Left lung (tissue), 14 donors: ENCODE measurements at places on chromosomes 2 and 18. TPM values are rescaled to one million over a fixed set of nuclear protein-coding genes. Genes with fewer than 3 reads are reported as not detected.

DNA sequence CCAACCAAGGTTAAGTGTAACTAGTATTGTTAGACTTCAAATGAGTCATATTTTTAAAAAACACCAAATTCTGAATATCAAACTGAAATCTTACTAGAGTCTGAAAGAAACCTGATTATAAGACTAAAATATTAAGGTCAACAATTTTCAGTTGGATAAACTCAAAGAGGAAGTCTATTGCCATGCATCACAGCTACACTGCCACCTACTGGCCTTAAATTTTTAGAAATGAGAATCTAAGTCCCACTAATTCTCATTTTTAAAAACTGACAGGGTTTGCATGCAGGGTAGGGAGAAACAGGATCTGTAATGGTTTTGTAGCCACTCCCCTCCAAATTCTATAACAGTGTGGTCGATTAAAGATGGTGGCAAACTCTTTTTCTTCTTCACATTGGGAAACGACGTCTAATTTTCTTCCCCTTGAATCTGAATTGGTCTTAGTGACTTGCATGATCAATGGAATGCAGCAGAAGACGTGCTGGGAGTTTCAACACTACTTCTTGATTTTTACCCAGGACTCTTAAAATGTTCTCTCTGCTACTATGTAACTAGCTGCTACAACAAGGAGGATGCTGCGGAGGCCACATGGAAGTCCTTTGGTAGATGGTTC lies 176.1 kb upstream of the SESTD1 start:
- no peak for DNase-seq

DNA sequence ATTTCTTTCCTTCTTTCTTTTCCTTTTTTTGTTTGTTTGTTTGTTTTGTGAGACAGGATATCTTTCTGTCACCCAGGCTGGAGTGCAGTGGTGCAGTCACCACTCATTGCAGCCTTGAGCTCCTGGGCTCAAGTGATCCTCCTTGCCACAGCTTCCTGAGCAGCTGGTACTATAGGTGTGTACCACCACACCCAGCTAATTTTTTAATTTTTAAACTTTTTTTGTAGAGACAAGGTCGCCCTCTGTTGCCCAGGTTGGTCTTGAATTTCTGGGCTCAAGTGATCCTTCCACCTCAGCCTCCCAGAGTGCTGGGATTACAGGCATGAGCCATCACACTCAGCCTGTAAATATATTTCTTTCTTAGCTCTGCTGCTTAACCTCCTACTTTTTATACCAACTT lies 83.4 kb upstream of the CYP20A1 start:
- DNase-seq = no peak

DNA sequence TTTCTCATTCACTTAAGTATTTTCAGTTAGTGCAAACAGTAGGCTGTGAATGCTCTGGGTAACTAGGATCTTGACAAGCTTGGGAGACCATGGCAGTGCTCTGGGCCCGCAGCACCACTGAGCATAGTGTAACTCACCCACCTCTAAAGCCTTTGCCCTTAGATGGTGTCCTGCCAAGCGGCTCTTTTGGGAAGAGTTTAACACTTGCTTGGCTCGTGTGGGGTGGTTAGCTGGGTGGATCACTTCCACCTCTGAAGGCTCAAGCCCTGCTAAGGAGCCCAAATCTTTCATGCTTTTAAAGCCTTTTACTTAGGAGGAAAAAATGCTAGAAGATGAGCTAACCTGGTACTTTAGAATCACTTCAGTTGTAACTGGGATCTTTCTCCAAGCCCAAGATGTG lies 33.9 kb downstream of the PTPN18 start:
- no peak for DNase-seq

DNA sequence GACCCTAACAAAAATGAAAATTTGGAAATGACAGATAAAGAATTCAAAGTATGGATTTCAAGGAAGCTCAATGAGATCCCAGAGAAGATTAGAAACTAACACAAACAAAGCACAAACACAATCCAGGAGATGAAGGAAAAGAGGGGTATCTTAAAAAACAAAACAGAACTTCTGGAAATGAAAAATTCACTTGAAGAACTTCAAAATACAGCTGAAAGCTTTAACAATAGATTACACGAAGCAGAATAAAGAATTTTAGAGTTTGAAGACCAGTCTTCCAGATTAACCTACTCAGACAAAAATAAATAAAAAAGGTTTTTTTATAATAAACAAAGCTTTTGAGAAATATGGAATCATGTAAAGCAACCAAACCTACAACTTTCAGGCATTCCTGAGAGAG lies 671.8 kb upstream of the SLC39A10 start:
- DNase-seq = no peak

DNA sequence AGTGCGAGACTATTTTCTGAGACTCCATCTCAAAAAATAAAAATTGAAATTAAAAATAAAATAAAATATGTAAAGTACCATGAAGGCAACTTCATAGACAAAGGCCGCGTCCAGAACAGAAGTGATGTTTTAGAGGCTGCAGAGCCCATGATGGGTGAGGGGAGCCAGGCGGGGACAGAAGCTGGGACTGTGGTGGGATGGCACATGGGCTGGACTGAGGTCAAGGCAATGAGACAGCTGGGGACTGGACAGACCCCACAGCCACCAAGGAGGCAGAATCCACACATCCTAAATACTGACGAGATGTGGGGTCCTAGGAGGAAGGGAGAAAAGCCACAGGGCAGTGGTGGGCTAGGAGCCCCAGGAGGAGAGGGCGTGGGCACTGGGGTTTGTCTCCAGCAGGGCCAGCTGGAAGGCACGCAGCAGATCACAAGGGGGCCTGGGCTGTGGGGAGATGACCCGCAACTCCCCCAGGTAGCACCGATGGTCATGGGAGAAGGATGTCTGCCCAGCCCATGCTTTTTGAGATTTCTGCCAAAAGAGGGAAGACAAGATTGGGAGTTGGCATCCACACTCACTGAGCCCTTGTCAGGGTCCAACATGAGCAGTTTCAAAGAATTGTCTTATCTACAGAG lies 74.3 kb downstream of the KCNF1 start:
- no peak for DNase-seq

DNA sequence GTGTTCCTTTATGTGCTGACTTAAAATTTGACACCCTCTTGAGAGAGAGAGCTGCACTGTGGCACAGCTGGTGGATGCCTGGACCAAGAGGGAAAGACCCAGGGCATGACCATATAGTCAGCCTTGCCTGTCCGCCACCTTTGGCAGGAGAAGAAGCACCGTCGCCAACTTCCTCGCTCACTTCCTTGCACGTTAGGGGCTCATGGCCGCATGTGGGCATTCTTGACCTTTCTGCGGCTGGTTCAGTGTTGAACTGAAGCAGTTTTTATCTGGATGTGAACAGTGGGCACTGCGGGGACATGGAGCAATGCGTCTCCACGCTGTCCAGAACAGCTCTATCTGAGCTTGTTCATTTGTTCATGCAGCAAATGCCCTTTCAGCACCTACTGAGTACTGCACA lies 66.9 kb downstream of the TRAPPC12 start:
- DNase-seq = no peak

DNA sequence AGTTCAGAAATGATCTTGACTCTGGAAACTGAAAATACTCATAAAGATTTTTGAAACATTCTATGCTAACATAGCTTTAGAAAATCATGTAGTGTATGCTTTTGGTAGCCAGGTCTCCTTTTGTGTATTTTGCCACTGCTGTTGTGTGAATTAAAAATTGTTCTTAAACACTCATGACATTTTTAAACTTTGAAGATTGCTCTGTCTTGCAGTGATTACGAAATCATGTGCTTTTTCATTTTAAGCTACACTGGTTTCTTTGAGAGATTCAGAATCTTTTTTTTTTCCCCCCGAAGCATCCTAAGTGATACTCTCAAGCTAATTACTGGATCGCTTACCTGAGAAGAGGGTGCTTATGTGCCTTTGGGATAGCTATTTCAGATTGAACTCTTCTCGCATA lies 60.0 kb downstream of the ANKRD12 start:
- DNase-seq = no peak

DNA sequence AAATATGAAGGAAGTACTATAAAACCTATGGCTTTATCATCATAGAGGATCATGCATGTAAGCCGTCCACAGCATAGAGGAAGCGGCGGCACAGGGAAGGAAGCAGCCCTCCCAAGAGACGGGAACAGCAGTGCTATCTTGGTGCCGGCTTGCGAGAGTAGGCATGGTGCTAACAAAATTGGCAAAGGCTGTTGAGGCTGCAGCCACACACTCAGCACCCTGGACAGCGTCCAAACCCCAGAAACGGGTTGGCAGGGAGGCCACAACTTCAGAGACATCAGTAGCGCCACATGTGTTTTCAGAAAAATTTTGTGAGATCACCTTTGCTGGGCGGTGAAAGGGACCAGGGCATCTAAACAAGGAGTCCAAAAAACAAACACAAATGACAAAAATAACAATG lies 37.7 kb downstream of the NETO1 start:
- DNase-seq = no peak

GRCh38 chr18:55252053-55252675 lies 292.9 kb upstream of the CCDC68 start:
- DNase-seq = no peak

DNA sequence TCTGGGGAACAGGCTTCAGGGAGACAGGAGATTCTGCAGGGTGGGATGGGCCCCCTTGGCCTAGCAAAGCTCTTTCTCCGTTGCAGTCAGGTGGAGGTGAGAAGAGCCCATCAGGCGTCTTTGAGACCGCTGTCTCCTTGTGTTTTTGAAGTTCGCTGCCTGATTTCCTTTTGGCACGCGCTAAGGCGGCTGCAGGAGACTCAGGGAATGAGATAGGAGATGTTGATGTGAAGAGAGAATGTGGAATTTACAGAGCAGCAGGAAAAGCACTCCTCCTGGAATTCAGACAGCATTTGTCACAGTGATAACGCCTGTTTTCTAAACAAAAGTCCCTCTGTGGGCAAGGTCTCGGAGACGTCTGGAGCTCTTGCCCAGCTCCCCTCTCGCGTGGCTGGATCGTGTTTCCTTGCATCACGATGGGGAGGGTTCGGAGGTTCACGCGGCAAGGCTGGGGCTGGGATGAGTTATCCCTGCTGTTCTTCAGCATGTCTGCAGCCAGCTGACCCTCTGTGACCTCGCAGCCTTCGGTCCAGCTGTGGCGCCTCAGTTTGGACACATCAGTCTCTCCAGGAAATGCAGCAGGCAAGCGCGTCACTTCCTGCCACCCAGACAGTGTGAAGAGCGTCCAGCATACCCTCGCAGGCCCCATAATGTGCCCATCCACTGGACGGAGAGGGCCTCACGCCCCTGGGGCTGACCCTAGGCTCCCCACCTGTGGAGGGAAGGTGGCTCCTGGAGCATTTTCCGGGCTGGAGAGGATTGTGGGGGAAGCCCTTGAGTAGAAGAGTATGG lies 30.2 kb downstream of the GLI2 start:
- DNase-seq = peak; percentile 96

- no peak for DNase-seq
These were observed 126.0 kb downstream of the MBP start for GRCh38 chr18:77006305-77007175.

GRCh38 chr2:131055169-131056065 lies 37.8 kb downstream of the FAM168B start:
- DNase-seq = no peak

GRCh38 chr18:79493211-79493800 lies 97.6 kb downstream of the NFATC1 start:
- no peak for DNase-seq

DNA sequence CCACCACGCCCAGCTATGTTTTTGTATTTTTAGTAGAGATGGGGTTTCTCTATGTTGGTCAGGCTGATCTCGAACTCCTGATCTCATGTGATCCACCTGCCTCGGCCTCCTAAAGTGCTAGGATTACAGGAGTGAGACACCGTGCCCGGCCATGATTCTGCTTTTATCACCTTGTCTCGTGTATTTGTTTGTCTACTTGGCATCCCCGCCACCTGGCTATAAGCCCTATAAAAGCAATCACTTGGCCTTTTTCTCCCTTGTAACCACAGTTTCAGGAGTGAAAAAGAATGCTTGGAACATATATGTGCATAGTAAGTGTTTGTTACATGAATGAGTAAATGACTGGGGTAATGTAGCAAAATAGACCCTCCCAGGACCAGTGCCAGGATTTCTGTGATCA lies 77.5 kb upstream of the PAPOLG start:
- DNase-seq = no peak

DNA sequence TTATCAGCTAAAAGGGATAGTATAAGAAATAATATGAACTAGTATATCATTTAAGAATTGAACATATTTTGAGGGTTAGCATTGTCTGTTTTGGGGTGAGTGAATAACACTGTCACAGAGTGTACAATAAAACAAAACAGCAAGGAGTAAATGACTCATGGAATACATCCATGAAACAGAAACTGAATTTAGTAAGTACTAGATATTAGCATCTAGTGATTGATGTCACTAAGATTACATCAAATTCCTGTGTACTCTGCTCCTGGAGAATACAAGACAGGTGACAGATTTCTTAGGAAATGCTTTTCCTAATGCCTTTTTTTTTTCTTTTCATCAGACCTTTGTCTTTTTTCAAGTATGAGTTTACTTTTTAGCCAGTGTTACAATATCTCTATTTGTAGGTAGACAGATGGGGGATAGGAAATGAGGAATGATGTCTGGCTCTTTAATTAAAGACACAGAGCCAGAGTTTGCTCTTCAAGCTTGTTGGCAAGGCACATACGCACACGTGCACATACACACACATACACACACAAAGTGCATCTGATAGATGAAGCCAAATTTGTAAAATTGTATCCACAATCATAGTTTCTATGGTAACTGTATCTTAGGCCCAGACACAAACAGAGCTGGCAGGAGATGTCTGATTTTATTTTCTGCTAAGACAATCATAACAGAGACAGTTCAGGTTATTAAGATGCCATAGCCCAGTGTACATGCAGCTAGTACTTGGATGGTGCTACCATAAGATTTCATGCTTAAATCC lies 138.2 kb upstream of the NRP2 start:
- DNase-seq = peak; percentile 12

GRCh38 chr2:45698554-45698953 lies 47.1 kb downstream of the PRKCE start:
- no peak for DNase-seq

DNA sequence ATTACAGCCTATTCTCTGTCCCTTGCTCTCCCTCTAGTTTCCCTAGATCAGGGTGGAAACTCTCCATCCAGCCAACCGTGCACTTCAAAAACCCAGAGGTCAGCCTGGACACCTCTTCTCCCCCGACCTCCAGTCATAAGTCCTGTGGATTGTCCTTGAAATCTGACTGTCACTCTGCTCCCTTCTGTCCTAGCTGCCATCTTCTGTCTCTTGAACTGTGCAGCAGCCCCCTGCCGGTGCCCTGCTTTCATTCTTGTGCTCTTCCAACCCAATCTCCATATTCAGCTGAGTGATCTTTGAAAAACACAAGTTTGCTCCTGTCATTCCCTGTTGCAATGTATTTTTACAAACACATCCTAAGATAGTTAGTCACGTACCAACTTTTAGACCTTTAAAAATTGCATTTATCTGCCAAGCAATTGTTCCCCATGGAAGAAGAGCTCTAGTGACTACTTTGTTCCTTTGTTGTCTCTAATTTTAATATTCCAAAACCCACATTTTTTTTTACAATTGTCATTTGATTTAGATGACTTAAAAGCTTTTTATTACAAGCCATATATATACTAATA lies 254.3 kb downstream of the CAMKMT start:
- DNase-seq = peak; percentile 3

- no peak for DNase-seq
These were observed 181.5 kb downstream of the KLHL29 start for GRCh38 chr2:23566241-23567142.

Gene CREG2
- not detected for total RNA-seq

Gene GKN2
- total RNA-seq = 181 TPM

Gene IL1RL1
- total RNA-seq = 3.7 TPM

Gene TOGARAM2
- 1.5 TPM for total RNA-seq

Gene TGFA
- total RNA-seq = 15.6 TPM

Gene ACTR3
- 324 TPM for total RNA-seq

Gene ATIC
- 98.2 TPM for total RNA-seq

Gene MPHOSPH10
- total RNA-seq = 28.8 TPM

Gene SYT4
- not detected for total RNA-seq

Gene IL36G
- total RNA-seq = not detected

Gene ST6GAL2
- 0.93 TPM for total RNA-seq
